Large intestine (tissue), 12 donors: ENCODE measurements at places on chromosomes 13 and 19. TPM values are rescaled to one million over a fixed set of nuclear protein-coding genes. Genes with fewer than 3 reads are reported as not detected.

KLHL26 gene
- 4.6 TPM for polyA plus RNA-seq

CXCL17 gene
- polyA plus RNA-seq, result 0.07 TPM

TEKTIP1 gene
- polyA plus RNA-seq, result 3.2 TPM

LYPD4 gene
- not detected for polyA plus RNA-seq

NRTN gene
- 2.3 TPM for polyA plus RNA-seq

MADCAM1 gene
- 10.7 TPM for polyA plus RNA-seq

ATXN8OS gene
- polyA plus RNA-seq, result 0.12 TPM

GIPR gene
- polyA plus RNA-seq, result 8.1 TPM

FUT6 gene
- 0.99 TPM for polyA plus RNA-seq

RCBTB1 gene
- 21.2 TPM for polyA plus RNA-seq

URAD gene
- 47.1 TPM for polyA plus RNA-seq

CRX gene
- polyA plus RNA-seq, result 0.09 TPM

UCHL3 gene
- 27.3 TPM for polyA plus RNA-seq

NDUFA13 gene
- polyA plus RNA-seq, result 219 TPM
